ENCODE measurements at places on chromosomes 1 and 21.

GRCh38 chr1:43935711-43936427, 2.3 kb downstream of the ARTN start:
- DNase-seq = no peak

GRCh38 chr1:29525941-29526340, 289.6 kb downstream of the PTPRU start:
- no peak for DNase-seq

DNA sequence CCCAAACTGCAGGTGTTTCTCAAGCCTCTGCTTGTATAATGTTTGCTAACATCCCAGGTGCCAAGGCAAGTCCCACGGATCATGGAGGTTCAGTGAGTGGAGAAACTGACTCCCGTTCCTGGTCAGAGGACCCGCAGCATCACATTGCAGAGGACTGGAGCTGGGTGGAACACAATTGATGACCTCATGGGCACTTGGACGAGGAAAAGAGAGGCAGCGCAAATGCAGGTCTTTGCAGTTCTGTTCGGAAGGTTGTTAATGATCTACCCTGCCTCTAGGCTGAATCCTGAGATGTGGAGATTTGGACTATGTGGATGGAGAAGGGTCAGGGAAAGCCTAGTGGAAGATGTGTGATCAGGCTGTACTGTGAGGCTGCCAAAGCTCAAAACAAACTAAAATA, 192.9 kb downstream of the DUSP10 start:
- no peak for DNase-seq

GRCh38 chr1:164780863-164781262, 221.9 kb downstream of the PBX1 start:
- DNase-seq = peak; percentile 59

DNA sequence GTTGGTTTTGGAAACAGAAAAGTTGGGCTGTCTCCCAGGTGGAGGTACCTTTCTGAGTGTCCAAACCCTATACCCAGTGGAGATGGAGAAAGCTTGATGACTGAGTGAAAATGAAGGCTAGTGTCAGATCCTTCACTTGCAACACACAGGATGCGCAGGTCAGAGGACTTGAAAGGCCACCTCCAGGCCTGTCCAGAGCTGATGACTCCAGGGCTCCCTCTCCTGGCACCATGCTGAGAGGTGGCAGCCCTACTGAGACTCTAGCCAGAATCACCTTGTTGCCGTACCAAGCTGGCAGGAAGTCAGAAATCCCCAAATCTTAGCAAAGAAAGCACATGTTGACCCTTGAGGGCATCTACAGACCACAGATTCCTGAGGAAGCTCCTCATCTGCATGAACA, 16.4 kb downstream of the KNCN start:
- DNase-seq = no peak

DNA sequence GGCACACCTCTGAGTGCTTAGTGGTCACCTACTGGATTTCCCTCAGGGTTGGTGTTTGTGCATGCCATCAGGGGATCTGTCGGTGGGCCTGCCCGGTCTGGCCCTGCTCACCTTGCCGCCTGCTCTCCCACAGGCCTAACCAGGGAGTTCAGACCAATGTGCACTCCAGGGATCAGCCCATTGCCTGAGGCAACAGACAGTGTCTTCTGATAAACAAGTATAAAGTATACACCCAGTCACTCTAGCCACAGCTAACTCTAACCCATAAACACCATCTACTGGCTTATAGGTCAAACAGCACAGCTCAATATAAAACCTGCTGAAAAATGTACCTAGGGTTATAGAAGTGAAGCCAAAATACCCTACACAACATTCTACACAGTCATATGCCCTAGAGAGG, 1300.0 kb downstream of the PLA2G4A start:
- no peak for DNase-seq

GRCh38 chr1:224809137-224809536, 120.3 kb upstream of the DNAH14 start:
- DNase-seq = no peak

DNA sequence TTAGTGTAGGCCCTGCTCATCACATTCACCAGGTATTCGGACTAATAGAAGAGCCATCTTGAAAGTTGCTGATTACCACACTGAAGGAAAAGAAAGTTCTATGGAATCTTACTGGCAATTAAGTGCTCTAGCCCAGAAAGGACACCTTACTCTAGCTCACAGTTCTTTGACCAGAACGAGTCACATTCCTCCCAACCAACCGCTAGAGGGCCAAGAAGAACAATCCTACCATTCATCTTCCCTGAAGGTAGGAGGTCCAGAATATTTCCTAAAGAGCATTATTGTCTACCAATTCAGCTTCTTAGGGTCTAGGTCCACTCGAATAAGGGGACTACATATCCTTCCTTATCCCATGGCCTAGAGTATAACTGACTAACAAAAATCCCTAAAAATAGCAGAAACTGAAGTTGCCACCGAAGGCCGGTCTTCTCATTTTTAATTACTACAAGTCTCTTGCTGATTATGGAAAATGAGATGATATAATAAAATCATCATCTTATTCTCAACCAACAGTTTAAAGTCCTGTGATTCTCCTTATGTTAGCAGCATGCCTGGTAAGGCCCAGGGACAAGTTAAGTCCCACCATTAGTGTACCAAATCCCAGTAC, 2.7 kb upstream of the FMO1 start:
- DNase-seq = no peak

- DNase-seq = no peak
Observed at GRCh38 chr21:32547018-32547417, 38.3 kb downstream of the TCP10L start.

DNA sequence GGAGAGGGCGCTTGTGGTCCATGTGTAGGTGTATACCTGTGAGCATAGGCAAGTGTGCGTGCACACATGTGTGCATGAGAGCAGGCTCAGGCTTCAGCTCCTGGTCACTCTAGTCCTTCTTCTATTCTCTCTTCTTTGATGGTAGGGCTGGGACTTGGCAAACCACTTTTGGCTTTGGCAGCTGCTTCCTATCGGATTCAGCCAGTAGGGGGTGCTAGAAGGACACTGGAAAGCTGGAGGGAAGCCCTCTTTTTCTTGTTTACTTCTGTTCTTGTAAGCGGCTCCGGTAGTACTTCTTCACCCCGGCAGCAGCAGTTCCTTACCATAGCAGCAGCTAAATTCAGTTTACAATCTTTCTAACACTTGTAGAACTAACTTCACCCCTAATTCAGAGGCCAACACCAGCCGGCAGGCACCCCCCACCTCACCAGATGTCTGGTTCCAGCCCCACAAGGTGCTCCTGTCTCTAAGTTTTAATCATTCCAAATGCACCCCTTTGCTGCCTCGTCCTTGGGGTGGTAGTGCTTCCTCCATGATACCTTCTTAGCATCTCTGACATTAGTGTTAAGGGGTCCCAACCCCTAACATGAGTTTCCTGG, 25.1 kb downstream of the NENF start:
- DNase-seq = no peak

DNA sequence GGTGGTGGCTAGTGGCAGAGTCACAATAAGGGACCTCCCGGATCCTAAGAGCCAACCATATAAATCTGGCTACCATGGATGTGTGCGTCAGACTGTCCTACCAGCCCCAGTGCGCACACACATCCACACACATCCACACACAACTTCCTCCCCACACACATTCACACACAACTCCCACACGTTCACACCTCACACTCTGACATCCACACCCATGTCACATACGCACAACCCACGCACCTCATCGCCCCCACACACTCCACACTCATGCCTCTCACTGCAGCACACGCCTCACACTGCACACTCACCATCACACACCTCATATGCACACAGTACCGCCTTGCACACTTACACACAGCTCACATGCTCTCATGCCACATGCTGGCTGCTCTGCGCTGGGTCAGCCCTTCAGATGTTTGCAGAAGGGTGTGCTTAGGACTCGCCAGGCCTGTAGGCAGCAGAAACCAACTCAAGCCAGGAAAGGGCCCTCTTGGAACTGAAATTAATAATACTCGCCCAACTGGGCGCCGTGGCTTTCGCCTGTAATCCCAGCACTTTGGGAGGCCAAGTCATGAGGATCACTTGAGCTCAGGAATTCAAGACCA, 3.0 kb downstream of the LDLRAD2 start:
- no peak for DNase-seq

GRCh38 chr1:235022981-235023710, 105.5 kb downstream of the TOMM20 start:
- no peak for DNase-seq

GRCh38 chr1:100730130-100730529, 10.6 kb downstream of the VCAM1 start:
- DNase-seq = no peak

DNA sequence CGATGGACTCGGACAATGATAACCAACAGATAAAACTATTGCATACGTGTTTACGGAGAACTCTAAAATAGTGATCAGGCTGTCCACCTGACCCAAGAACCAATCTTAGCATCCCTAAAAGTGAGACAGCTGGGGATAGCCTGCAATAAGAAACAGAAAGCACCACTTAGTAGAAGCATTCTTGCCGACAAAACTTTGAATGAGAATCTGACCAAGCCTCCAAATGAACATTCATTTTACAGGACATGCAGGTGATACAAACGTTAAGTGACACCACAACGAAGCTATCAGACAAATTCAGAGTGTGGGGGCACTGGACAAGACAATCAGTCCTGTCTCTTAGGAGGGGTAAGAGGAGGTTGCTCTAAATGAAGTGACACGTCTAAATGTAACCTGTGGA, 1.2 kb downstream of the PSMG1 start:
- DNase-seq = no peak

DNA sequence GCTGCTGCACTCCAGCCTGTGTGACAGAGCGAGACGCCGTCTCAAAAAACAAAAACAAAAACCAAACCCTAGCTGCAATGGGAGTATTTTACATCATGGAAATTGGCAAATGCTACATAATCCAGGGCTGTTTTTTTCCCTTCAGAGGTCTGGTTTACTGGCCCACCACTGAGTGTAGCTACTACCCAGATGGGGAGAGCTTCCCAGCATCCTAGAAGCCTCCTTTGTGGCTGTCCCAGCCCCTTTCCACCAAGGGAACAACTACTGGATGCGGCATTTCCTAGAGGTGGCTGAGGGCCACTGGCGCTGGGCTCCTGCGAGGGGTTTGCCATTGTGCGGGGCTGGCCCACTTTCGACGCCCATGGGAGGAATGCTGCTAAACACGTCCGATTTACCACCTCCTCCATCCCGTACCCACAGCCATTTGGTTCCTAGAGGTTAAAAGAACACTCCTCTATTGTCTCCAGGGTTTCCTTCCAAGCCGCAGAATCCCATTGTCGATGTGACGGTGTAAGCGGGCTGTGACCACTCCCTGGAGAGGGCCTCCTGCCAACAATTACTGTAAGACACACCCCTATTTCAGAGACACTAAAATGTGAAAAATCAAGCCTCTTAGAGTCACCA, 55.4 kb downstream of the RUNX3 start:
- DNase-seq = no peak

DNA sequence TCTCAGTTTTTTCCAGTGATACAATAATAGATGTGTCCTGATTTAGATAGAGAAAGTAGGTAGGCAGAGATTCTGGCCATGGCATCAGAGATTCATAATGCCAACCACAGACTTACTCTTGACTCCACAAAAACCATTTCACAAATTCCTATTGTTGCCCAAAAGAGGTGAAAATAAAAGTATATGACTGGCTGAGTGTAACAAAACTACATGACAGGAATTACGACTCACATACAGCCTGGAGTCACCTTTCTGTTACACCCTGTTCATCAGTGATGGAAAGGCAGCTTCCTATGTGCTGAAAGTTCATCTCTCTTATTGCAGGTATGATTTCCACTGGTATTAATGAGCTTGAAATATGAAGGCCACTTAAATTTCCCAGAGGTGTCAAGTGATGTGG, 72.3 kb downstream of the MPZL1 start:
- DNase-seq = no peak

DNA sequence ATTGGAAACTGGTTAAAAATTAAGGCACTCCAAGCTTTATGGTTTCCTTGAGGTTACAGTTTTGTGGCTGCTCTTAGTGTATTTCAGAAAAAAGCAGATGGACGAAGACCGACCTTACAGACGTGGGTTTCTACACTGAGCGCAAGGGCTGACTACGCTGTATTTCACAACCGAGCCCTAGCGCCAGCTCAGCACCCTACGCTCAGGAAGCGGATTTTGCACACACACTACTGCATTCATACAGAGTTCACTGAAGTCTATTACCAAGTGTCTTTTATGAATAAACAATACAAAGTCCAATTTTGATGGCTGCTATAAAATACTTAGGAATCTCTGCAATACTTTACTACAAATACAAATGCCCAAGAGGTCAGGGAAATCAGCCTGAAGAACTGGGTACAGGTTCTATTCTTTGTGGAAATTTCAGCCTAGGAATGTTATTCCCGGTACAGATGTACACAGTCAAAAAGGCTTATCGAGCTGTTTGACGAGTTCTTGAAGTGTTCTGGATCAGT, 23.8 kb downstream of the PTTG1IP start:
- no peak for DNase-seq

GRCh38 chr21:26165331-26165730, 5.2 kb downstream of the APP start:
- DNase-seq = no peak

- DNase-seq = no peak
Observed at GRCh38 chr1:1806890-1807289, 28.6 kb upstream of the NADK start.

- no peak for DNase-seq
Observed at GRCh38 chr1:40045766-40046165, 5.2 kb downstream of the CAP1 start.

GRCh38 chr1:54774820-54775498, 10.6 kb upstream of the PARS2 start:
- no peak for DNase-seq

DNA sequence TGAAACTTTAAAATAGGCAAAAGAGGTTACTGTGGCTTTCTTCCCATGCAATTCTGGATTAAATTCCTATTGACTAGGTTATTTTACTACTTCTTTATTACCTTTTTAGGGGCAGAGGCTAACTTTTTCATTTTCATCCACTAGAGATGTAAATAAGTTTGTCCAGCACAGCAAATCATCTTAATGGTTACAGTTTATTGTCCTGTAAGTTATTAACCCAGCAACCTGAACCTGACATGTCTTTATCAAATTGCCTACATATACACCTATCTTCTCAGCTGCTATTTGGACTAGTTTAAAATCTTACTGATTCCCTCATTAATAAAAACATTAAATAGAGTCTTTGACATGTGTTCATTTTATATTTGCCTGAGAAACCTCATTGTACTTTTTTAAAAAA, 6.9 kb upstream of the SCYL3 start:
- no peak for DNase-seq

DNA sequence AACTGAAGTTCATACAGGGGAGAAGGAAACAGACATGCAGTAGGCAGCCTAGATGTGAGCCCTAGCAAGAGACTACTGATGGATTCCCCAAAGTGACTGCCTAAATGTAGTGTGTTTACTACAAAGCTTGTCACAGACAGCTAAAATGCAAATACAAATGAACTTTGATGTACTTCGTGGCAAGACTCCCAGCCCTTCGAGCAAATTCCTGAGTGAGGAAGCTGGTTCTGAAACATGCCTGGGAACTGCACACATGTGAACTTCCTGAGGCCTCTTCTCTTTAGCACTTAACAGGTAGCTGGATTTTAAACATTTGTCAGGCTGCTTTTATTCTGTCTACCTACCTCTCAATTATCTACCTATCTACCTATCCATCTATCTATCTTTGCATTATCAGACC, 6.7 kb upstream of the IRF2BP2 start:
- DNase-seq = no peak

Measured in AG09319 (cell line).